ENCODE measurements at places on chromosomes 6 and 20.

DNA sequence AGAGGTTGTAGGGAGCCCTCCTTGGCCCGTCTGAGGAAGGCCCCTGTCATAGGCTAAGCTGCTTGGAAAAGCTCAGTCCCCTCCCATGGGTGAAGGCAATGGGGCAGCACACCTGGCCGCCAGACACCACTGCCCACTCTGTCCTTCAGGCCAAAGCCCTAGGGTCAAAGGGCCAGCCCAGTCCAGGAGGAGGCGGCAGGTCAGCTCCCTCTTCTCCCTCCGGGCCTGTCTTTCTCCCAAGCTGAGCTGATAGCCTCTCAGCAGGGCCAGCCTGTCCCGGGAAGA lies 5.1 kb upstream of the CLPSL2 start:
- no peak for DNase-seq

- no peak for DNase-seq
Measured at GRCh38 chr6:86148586-86148985, 505.9 kb upstream of the SYNCRIP start.

- no peak for DNase-seq
Measured at GRCh38 chr20:4444404-4444803, 277.3 kb upstream of the PRND start.

DNA sequence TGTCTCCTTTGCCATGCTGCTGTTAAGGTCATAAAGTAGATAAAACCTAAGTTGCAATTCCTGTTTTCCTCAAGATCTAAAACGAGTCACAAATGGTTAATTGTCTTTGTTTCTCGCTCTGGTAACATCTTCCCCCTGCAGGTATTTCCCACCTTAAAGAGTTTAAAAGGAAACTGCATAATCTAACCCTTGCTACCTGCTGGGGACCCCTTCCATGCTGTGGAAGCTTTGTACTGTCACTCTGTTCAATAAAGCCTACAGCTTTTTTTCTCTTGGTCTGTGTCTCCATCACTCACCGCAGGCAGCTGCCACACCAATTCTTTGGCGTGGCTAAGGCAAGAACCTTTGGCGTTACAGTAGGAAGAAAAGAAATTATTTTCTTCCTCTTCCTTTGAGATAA lies 117.7 kb upstream of the GJE1 start:
- no peak for DNase-seq

DNA sequence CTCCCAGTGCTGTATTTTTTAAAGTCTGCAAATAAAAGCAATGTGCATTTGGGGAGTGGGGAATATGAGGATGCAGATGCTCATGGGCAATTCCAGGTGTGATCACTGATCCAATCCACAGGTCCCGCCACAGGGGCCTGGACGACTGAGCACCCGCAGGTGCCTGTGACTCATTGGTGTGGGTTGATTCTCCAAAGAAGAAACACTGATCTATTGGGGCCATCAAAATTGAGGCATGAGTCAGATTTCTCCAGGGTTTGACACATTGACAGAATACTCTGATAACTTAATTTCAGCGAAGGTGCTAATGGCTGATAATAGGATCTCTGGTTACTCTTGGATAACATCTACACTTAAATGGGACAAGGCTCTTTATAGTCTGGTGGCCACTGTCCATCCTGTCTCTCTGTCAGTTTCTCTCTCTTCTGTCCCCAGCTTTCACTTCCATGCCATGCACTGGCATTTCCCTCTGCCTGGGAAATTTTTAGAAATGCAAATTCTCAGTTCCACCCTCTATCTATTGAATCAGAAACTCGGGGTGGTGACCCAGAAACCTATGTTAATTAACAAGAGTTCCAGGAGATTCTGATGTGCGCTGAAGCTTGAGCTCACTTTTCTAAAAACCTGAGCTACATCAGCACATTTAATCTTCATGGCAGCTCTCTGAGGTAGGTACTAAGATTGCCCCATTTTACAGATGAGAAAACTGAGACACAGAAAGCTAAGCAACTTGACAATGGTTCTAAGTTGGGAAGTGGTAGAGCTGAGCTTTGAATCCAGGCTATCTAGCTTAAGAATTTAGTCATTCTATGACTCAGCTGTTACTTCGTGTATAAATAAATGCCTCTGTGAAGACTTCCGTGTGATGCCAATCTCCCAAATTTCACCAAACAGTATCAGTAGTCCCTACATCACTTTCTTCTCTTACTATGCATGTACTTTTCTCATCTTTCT lies 10.2 kb upstream of the RCAN2 start:
- peak; percentile 9 for DNase-seq

DNA sequence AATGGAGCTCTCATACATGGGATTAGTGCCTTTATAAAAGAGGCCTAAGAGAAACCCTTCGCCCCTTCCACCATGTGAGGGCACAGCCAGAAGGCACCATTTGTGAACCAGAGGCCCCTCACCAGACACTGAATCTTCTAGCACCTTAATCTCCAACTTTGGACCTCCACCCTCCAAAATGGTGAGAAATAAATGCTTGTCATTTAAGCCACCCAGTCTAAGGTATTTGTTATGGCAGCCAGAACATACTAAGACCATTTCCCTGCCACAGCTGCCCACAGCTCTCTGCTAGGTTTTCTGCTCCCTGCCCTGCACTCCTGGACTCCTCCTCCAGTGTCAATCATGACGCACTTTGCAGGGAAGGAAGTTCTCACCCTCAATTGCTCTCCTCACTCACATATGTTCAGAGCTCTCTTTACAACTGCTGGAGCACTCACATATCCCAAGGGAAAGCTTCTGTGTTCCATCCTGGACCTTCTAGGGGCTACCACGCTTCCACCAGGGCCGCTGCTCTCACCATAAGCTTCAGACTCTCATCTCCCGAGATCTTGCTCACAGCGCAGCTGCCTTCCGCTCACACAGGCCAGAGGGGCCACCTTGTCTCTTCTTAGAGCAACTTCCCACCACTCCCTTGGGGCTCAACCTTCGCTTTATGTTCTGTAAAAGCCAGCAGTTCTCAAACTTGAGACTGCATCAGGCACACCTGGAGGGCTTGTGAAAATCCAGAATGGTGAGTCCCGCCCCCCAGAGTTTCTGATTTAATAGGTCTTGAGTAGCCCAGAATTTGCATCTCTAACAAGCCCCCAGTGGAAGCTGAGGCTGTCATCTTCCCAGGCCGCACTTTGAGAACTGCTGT lies 1.6 kb upstream of the LY86 start:
- DNase-seq, result no peak

GRCh38 chr20:47792021-47792618 lies 6.8 kb upstream of the SULF2 start:
- DNase-seq, result peak; percentile 63

- peak; percentile 8 for DNase-seq
Measured at GRCh38 chr6:56595490-56596122, 47.1 kb downstream of the DST start.

Data from hepatic stellate cell (primary cell).